ENCODE measurements at places on chromosomes 2 and 18.
A peak's percentile ranks its signal among the peaks of the same experiment; 100 is the strongest.

DNA sequence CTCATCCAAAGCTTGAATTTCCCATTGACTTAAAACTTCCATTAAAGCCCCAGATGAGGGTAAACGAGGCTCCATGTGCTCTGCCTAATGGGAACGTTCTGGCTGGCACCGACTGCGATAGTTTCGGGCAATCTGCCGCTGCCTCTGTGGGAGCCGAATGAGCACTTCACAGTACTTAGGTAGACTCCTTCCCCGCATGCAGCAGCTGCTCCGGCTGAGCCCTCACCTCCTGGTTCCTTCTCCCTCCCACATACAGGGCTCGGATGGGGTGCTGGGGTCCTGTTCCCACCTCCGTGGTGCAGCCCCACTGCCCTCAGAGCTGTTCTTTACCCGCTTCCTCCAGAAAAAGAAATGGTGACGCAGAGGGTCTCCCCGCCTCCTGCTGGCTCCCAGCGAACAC, 476.5 kb upstream of the SALL3 start:
- DNase-seq: no peak

- DNase-seq: no peak
Observed at GRCh38 chr2:120472891-120473309, 127.0 kb downstream of the INHBB start.

DNA sequence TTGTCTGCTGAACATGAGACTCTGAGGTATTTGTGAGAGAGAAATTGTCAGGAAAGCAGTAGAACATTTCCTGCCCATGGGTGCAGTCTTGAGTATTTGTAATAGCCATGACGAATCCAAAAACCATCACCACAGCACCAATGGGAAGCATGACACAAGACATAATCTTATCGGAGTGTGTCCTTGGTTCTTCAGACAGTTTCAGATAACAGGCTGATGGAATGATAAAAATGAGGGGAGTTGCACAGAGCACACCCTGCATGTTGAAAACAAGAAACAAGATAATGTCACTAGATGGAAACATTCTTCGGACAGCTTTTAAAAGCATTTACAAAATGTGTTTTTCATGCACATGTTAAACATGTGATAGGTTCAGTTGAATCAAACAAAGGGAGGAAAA, 56.9 kb downstream of the SLC38A11 start:
- DNase-seq: peak; percentile 71

DNA sequence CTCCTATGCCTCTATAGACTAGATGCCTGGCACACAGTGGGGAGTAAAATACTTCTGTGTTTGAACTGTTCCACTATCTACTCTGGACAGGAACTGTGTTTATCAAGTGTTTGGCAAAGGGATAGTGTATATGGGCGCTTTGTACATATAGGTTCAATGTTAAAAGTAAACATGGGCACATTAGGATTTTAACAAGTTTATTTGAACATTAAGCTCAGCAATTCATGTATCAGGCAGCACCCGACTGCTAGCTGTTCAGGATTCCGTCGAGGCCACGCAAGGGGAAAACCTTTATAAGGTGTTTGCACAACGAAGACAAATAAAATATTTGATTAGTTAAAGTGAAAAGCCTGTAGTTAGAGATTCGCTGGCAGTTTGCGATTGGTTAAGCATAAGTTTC, 43.4 kb upstream of the ROCK2 start:
- DNase-seq: no peak

GRCh38 chr18:3855966-3856365, 406.0 kb downstream of the TGIF1 start:
- no peak for DNase-seq

- DNase-seq: no peak
Observed at GRCh38 chr2:147352264-147353071, 492.4 kb upstream of the ACVR2A start.

All from LoVo (cell line).